ENCODE measurements at places on chromosomes 1 and 21.

GRCh38 chr1:226438007-226438406, 30.1 kb upstream of the PARP1 start:
- DNase-seq, result no peak

GRCh38 chr1:12583484-12583883, 34.5 kb downstream of the DHRS3 start:
- DNase-seq, result no peak

DNA sequence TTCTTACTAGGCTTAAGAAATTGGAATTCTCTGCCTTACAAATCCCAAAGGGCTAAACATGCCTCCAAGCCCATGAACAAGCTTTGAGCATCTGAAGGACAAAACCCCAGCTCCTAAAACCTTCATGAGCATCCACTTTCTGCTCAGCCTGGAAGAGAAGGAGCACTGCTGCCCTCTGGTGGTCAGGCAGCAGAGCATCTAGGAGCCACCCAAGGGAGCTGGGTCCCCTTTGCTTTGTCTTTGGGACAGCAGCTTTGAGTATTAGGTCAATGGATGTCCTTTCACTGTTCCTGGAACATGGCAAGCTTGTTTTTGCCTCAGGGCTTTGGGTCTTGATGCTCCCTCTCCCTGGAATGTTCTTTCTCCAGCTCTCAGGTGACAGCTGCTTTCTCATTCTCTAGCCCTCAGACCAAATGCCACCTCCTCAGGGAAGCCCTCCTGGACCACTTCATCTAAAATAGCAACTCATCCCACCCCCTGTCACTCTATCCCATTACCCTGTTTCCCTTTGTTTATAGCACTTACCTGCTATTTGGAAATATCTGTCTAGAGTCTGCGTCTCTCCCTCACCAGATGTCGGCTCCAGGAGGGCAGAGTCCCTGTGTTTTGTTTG, 25.7 kb downstream of the RAB7B start:
- peak; percentile 92 for DNase-seq

DNA sequence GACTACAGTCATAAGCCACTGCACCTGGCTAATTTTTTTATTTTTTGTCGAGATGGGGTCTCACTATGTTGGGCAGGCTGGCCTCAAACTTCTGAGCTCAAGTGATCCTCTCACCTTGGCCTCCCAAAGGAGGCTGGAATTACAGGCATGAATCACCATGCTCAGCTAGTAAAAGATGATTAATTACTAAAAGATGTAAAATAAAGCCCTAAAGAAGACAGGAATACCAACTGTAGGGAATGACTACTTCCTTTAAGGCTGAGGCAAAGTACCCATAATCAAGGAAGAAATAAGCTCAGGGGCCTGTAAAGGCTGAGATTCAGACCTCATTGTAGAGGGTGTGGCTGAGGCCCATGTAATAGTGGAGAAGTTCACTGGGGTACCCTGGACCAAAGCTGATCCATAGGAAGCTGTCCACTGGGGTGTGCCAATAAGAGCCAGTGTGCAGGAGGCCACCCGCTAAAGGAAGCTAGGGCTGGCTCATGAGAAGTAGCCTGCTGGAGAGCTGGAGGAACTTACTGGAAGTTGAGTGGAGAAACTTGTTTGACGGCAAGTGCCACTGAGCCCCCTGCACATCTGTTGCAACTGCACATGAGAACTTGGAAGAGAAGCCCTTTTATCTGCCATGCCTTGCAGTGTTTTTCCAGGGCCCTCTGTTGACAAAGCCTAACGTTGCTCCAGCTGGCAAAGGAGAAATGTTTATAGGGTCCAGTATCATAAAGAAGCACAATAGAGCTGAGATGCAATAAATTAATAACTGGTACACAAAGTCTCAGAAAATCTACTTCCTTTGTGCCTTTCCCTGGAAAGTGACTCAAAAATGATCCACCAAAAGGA, 17.8 kb upstream of the SERTAD4 start:
- no peak for DNase-seq

GRCh38 chr1:77063118-77063517, 156.1 kb downstream of the PIGK start:
- peak; percentile 6 for DNase-seq

DNA sequence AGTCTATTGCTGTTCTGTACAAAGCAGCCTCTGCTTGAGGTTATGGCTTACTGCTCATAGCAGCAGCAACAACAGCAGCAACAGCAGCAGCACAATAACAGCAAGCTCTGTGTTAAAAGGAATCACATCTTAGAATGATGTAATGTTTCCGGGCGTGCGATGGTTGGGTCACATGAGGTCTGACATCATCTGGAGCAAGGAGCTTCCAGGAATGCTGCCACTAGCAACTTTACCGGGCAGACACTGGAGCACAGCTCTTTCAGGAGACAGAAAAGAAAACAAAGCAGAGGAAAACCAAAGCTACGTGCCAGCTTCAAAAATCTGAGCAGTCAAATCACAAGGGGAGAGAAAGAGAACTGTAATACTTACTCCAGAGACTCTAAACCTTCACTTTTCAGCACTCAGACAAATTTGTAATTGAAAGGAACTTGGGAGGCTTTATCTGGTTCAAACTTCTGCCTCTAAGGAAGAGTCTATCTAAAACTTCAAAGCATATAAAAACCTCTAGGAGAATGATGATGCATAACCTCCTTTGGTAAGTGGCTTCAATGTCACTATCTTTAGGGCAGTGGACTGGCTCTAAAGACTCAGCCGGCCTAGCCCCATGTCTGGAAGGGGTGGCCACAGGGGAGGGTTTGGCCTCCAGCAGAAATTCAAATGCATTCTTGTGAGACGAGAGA, 28.3 kb upstream of the RAB3GAP2 start:
- peak; percentile 92 for DNase-seq

DNA sequence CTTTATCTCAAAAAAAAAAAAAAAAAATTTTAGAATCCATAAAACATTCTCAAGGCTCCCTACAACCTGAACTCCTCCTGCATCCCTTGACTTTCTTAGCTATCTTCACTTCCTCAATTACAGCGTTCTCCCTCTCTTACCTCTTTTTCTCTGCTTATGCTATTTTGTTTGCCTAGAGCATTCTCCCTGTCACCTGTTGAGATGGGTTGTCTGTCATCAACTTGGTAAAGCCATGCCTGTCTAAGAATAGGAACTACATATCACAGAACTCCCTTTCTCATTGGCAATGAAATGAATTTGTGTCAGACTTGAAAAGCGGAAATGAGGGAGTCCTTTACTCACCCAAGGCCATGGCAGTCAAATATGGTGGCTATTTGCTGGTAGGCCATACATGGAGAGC, 129.6 kb upstream of the CACHD1 start:
- DNase-seq, result no peak

GRCh38 chr1:200901796-200902444, 7.2 kb downstream of the INAVA start:
- no peak for DNase-seq

DNA sequence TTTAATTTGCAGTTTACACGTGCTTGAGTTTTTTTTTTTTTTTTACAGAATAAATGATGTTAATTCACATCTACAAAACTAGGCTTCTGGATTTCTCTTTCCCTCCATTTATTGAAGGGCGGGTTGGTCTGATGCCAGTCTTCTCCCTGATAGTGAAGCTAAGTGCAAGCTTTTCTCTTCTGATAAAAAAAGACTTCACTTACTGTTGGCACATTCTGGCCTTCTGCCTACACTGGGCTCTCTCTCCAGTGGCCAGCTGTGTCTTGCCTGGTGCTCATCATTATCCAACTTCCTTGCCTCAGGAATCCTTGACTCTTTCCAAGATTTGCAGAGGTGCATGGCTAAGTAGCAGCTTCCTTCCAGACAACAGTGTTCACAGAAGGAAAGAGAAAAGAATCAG, 7.6 kb upstream of the RAP1A start:
- no peak for DNase-seq

- DNase-seq, result no peak
These were observed 869.6 kb upstream of the ADGRL2 start for GRCh38 chr1:80931178-80931577.

DNA sequence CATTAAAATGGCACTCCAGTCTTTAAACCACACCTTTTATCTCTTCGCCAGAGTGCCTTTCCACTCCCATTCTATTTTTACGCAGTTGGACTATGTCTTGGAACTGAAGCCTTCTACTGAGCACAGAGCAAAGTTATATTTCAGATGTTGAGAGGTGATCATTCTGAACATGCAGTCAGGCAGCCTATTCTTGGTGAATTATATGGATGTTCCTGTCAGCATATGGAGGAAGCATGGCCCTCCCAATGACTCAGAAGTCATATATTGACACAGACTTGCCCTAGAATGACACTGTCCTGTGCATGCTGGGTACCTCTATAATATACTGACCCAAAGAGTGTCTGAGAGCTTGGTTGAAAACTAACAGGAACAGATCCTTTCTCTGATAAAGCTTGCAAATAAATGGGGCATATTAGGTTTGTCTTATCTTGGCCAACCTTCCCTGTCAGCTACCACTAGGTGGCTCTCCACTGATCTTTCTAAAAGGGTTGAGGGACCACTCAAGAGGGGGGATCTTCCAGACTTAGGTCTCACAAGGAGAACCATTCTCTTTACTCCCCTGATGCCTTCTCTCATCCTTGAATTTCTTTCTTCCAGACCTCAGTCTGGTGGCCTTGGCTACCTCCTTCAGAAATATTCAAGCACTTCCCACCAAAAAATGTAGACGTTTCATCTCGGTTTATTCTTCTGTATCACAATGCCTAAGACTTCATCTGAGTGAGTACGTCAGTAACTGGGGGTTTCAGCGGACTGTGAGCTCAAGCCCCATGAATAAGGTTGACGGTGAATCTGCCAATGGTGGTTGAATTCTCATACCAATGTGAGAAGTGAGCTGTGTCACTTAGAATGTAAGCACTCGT, 11.8 kb upstream of the ALG14 start:
- DNase-seq, result peak; percentile 56

GRCh38 chr1:192861860-192862259, 53.0 kb downstream of the RGS2 start:
- no peak for DNase-seq

- peak; percentile 45 for DNase-seq
These were observed 41.0 kb downstream of the ATP2B4 start for GRCh38 chr1:203667616-203668015.

- DNase-seq, result no peak
These were observed 6.3 kb upstream of the INAVA start for GRCh38 chr1:200888349-200888838.

DNA sequence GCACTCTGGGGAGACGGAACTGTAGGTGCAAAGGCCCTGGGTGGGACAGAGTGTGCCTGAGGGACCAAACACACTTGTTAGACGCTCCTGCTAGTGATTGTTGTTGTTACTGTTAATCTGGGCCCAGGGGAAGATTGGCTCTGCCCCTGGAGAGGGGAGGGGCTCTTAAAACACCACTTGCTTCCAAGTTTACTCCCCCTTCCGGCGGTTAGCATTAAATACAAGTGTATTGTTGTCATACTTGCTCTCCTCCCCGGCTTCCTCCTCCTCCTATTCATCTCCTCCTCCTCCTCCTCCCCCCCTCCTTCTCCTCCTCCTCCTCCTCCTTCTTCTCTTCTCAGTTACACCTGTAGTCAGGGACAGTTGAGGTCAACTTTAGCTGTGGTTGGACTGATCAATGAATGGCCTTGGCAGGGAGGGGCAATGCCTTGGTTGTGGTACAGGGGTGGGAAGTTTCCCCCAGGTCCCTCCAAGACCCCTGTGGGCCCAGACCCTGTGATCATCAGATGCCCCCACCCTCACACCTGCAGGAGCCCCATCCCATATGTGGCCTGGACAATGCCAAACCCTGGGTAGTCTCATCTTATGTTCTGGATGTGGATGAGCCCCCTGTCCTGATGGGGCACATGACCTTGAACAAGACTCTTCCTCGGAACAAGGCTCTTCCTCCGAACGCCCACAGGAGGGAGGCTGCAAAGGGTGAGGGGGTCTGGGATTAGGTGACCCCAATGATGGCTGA, 217.3 kb downstream of the PTPRU start:
- DNase-seq, result peak; percentile 54

DNA sequence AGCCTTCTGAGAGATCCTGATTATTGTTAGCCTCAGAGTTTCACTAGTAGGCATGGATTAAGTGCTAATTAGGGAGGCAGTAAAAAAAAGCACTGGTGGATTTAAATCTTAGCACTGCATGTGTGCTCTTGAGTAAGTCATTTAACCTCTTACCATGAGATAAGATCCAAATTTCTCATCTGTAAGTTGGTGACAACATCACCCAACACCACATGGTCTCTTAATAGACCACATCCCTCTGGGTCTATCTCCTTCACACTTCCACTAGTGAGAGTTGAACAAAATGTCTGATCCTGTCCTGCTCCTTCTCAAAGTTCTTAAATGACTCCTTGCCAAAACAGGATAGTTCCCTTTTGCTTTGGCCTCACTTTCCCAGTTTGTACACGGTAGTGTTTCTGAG, 29.5 kb upstream of the DMRTA2 start:
- no peak for DNase-seq

DNA sequence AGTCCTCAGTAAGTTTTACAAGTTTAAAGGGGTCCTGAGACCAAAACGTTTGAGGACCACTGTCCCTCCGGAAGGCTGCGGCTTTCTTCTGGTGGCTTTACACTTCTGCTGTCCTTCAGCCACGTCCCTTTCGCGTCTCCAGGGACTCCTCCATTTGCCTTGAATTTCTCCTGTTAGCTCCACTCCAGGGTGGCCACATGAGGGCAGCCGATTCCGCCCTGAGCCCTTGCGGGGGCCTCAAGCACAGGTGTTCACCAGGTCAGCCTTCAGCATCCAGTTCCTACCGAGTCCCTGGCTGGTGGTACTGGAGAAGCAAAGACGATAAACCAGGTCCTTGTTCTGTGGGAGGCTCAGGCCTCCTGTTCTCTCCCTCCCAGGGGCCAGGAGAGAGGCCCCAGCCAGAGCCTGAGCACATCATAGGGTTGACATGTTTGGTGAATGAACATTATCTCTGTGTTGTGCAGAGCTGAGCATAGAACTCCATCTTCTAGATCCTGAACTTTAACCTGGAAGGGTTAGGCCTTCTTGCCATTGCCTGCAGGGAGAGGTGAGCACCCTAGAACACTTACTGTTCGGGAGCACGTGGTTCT, 27.4 kb upstream of the COQ8A start:
- no peak for DNase-seq

- no peak for DNase-seq
These were observed 17.6 kb upstream of the TMEM125 start for GRCh38 chr1:43252225-43252624.

DNA sequence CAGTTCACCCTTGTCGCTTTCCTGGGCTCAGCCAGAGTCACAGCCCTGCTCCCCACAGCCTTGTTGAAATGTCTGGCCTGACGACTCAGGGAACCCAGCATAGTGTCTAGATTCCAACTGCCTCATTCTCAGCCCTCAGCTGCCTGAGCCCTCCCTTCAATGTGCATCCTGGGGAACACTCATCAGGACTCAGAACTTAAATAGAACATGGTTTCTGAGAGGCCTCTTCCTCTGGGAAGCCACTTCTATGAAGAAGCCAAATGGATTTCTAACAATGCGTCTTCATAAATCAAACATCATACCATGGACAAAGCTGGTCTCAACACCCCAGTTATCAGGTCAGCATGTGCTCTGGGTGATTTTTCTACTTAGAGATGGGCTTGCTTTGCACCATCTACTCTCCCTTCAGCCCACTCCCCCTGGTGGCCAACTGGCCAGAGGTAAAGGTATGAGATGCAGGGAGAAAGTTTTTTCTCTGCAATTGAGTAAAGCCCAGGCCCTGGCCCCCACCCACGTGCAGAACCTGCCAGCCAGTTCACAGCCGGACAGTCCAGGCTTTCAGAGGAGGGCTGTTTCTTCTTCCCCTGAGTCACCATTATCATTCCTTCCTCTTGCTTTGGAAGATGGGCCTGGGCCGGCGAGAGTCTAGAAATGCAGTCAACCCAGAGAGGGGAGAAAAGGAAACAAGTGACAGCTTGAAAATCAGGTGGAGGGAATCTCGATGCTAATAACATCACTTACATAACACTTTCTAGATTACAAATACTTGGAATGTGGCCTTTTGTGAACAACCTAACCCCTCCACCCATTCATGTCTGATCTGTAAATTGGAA, 32.1 kb downstream of the CD244 start:
- DNase-seq, result peak; percentile 8

- DNase-seq, result peak; percentile 65
These were observed 15.4 kb downstream of the EFNA3 start for GRCh38 chr1:155093911-155094621.
